NCI-H2171 treated with DMSO at 0.1 percent for 48 hours (cell line): ENCODE measurements at places on chromosomes 7 and 10.

GRCh38 chr7:121436136-121436535 is 40.0 kb upstream of the FAM3C start:
- DNase-seq, result no peak

GRCh38 chr7:78178319-78178718 is 379.7 kb downstream of the PHTF2 start:
- DNase-seq, result peak; percentile 77

- no peak for DNase-seq
These were observed 23.5 kb upstream of the PANK1 start for GRCh38 chr10:89668386-89669071.

GRCh38 chr7:17227766-17228490 is 70.5 kb upstream of the AHR start:
- DNase-seq, result no peak

DNA sequence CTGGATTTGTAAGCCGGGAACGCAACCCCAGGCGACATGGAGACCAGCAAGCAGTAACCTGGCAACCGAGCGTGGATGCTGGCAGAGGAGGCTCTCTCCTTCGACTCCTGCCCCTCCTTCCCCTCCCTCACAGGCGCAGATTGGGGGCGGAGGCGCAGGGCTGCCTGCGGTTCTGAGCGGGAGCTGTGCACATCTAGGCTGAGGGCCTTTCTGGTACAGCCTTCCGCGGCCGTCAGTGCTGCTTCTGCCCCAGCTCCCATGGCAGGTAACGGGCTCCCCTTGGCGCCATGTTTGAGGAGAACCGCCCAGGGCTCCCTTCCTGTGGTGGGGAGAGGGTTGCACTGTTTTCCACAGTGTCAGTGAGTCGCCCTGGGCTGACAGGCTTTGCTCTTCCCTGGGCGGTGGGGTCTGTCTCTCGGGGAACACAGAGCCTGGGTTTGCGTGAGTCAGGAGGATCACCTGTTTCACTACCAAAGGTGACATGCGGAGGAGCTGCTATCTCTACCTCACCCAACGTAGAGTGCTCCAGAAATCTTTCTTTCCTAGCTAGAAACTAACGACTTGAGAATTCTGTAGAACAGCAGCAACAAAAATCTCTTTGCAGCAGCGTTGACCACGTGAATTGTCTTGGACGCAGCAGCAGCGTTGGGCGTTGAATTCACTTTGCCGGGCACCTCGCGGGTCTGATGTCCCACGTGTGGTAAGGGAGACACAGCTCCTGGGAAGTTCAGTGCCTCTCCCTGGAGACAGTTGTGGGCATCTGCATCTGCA is 154.8 kb upstream of the COBL start:
- no peak for DNase-seq

GRCh38 chr7:10662491-10662890 is 311.2 kb upstream of the PHF14 start:
- DNase-seq, result no peak

DNA sequence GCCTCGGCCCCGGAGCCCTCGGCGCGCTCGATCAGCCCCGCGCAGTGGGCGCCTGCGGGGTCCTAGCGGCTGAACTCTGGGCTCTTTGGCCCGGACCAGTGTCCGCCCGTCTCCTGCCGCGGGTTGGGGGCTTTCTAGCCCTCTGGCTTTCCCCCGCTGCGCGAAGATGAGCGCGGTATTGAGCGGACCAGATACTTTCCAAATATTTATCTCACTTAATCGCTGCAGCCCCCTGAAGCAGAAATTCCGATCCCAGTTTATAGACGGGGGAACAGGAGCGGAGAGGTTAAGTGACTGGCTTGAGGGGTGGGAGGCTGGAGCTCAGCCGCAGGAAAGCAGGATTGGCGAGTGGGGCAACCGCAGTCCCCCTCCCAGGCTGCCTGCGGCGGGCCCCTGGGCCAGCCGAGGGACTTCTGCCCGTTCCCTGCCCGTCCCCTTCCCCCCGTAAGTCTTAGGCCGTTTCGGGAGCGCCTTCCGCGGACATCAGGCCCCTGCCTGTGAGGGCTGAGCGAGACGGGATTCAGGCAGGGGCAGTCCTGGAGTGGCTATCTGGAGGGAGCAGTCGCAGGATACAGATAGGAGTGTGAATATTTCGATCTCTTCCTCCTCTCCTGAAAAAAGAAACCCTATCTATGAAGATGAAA is 565 bp downstream of the STRIP2 start:
- DNase-seq, result peak; percentile 29
